ENCODE measurements at places on chromosomes 2 and 18.

GRCh38 chr2:179818546-179818945, 42.9 kb downstream of the ZNF385B start:
- DNase-seq, result peak; percentile 25

DNA sequence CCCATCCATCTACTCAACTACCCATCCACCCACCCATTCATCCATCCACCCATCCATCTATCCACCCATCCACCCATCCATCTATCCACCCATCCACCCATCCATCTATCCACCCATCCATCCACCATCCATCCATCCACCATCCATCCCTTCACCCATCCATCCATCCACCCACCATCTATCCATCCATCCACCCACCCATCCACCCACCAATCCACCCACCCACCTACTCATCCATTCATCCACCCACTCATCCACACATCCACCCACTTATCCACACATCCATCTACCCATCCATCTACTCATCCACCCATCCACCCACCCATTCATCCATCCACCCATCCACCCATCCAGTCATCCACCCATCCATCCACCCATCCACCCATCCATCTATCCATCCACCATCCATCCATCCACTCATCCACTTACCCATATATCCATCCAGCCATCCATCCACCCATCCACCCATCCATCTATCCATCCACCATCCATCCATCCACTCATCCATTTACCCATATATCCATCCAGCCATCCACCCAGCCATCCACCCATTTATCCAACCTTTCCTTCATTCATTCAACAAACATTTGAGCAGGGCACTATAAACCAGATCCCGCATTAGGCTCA, 2.1 kb upstream of the NGEF start:
- no peak for DNase-seq

- peak; percentile 3 for DNase-seq
Measured at GRCh38 chr18:32582455-32582854, 111.8 kb upstream of the GAREM1 start.

DNA sequence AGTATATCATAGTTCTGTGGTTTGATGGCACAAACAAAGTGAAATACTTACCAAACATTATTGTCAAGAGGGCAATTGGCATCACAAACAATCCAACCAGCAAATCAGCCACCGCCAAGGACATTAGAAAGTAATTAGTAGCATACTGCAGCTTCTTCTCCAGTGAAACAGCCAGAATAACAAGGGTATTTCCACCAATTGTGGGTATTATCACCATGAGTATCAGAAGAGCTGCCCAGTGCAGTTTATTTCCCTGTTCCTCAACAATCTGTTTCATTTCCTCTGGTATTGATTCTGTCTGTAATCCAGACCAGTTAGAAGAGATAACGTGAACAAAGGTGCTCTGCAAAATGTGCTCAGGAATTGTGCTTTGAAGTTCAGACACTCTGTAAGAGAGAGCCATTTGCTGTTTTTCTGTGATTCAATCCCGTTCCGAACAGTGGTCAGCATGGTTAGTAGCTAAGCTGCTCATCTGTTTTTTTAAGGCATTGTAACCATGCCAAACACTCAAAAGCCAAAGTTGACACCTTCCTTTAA, 1.4 kb downstream of the HTR2B start:
- DNase-seq, result no peak

DNA sequence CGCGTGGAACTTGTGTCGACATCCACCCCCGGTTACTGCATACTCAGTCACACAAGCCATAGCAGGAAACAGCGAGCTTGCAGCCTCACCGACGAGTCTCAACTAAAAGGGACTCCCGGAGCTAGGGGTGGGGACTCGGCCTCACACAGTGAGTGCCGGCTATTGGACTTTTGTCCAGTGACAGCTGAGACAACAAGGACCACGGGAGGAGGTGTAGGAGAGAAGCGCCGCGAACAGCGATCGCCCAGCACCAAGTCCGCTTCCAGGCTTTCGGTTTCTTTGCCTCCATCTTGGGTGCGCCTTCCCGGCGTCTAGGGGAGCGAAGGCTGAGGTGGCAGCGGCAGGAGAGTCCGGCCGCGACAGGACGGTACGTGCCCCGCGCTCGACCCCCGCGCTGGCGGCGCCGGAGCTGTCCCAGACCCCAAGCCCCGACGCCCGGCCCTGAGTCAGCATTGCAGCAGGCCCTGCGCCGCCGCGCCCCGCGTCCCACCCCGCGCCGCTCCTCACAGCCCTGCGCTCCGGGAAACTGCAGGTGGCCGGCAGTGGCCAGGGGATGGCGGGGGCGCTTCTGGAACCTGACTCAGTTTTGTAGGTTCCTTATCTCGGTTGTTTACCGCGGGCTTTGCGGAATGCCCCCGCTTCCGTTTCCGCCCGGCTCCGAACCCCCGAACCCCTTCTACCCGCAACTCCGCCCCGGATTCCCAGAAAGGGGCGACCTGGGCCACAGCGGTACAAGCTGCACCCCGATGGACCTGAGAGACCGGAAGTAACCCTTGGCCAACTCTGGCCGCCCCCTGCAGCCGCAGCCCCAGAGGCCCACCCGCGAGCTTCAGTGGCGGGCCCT, at the start of gene CFLAR:
Gene CFLAR, plus strand, starts transcription at position 50 of the 844 bp plus-strand sequence. CDS start 13,702 bp downstream, outside the sequence.
- DNase-seq, result peak; percentile 82

DNA sequence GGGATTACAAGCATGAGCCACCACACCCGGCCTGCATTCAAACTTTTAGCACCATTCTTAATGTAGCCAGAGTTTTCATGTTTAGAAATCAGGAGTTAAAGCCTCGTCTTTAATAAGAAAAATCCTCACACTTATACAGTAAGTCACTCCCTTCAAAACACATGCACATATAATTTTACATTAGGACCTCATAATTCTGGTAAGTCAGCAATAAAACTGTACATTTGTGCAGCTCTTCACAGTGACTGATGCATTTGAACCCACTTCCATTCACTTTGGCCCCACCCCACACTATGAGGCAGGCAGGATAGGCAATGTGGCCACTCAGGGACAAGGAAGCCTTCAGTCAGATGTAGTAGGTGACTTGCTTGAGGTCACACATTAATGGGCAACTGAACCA, 141.7 kb upstream of the SIX3 start:
- DNase-seq, result no peak

DNA sequence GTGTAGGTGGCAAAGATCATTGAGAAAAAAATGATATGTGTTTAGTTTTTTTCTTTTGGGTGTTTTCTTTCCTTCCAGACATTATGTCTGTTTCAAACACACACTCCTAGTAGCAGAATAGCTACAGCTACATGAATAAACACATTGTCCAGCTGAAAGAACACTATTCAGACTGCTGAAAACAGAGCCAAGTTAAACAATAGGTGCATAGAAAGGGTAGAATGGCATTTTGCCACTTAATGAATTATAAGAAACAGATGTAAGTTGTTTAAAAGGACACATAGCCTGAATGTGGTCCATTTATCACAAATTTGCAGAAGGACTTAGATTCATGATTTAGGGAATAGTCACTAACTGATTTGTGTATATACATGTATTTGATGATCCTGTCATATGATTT, 20.1 kb downstream of the CTLA4 start:
- DNase-seq, result no peak

GRCh38 chr2:98551316-98551715, 57.0 kb downstream of the COA5 start:
- DNase-seq, result no peak

DNA sequence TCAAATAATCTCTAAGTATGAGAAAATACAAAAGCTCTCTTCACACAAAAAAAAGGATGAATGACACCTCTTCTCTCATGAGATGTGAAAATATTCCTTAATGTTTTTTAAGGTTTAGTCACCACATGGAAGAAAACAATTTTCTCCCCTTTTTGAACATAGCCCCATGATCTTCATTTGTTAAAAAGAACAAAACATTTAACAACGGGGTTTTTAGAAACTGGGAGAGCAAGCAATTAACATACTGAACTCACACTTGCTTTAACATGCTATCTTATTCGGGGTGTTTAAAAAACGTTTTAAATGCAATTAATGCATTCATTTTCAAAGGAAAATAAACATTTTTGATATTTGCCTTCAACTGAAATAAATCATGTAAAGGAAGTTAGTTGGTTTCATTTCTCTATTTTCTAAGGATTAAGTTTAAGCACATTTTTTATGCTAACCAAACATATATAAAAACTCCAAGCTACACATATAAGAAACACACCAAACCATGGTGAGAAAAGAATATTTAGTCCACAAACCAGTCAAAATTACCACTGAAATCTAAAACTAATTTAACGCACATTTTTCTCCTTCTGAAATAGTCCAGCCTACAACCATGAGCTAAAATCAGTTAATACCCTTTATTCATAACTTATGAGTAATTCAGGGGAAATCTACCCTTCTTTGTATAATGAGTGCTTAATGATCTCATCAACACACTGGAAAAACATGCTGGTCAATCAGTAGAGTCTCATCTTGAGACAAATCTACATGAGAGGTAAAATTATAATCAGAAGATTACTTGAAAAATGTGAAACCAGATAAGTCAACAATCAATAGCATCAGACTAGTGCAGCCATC, 8.2 kb downstream of the FBXO11 start:
- DNase-seq, result no peak

DNA sequence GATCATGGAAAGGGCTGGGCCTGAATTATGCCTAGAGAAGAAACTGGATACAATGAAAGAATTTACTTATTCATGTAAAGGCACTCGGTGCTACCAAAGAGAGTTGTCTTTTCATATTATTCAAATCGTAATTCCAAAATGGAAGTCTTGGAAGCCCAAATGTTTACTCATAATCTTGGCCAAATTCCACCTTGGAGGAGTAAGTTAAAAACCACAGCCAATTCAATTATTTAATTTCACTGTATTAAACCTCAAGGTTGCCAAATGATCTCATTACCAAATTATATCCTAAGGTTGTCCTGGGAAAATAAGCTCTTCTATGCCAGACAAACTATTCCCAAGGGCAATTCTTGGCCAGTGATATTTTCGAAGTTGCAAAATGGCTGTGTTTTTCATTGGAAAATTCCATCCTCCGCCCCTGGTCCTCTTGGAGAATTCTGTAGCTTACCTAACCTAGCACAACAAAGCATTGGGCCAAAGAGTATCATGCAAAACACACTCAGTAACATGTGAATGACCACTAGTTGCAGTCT, 11.1 kb upstream of the VPS4B start:
- DNase-seq, result no peak

DNA sequence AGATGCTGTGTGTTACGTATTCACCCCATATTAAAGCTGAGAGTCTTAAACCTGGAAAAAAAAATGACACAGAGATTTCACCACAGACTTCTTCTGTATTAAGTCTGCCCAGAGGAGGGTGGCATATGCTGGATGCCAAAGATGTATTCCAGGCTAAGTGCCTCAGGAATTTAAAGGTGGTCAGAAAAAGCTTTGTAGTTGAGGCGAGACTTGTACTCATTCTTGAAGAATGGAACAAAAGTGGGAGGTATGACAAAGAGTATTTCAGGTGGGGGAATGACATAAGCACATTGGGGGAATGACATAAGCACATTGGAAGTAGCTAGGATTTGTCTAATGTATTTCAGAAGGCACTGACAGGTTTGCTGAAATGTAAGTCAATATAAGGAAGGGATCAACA, 98.6 kb downstream of the BABAM2 start:
- peak; percentile 11 for DNase-seq

DNA sequence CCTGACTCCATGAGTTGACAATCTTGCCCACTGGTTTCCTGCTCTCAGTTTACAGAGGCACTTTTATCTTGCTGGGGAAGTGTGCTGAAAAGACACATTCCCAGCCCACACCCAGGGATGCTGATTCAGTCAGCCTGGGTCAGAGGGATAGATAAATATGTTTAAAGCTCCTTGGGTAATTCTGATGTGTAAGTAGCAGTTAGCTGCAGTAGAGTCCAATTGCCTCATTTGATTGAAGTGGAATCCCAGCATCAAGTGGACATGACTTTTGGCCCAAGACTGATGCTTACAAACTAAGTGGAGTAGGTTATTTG, 29.4 kb downstream of the PSD4 start:
- DNase-seq, result no peak

DNA sequence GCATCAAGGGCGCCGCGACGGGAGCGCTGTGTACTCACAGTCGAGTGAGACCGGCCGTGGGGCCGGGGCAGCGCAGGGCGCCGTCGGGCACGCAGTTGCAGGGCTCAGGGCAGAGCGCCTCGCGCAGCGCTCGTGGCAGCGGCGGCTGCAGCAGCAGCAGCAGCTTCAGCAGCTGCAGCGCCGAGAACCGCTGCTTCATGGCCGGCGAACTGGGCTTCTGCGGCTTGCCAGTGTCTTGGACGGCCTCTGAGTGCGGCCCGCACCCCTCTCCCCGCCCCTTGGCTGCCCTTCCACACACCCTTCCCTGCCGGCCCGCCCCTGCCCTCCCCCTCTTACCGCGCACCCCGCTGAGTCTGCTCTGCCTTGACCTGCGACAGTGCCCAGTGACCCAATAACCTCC, at the start of gene LHCGR:
Gene LHCGR, minus strand, starts transcription at position 252 of the 400 bp plus-strand sequence. Its CDS starts 53 bp downstream, at position 199.
- DNase-seq, result no peak

GRCh38 chr2:105377871-105378270, 21.0 kb downstream of the FHL2 start:
- DNase-seq, result no peak

DNA sequence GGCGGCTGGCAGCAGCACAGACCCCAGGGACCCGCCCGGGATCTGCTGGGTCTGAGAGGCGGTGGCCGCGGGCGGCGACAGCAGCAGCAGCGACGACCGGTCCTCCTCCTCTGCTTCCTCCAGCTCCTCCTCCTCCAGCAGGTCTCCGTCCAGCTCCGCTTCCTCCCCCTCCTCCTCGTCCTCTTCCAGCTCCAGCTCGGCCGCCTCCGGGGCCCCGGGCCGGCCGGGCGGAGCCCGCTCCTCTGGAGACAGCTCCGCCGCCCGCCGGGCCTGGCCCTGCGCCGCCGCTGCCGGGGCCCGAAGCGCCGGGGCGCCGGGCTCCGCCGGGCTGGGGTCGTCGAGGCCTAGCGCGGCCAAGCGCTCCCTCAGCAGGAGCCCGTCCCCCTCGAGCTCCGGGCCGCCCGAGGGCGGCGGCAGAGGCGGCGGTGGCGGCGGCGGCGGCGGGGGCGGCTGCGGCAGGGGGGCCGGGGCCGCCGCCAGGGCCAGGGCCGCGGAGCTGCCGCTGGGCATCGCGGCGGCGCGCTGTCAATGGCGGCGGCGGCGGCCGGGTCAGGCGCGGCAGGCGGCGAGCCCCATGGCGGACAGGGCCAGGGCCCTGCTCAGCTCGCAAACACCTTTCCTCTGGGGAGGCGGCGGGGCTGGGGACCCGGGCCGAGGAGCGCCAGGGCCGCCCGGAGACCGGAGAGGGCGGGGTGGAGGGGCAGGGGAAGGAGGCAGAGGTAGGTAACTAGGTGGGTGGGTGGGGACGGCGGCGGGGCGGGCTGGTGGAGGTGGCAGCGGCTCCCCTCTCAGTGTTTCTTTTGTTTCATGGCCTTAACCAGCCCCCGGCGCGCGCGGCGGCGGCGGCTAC, 445 bp downstream of the MEX3C start:
- DNase-seq, result peak; percentile 53

DNA sequence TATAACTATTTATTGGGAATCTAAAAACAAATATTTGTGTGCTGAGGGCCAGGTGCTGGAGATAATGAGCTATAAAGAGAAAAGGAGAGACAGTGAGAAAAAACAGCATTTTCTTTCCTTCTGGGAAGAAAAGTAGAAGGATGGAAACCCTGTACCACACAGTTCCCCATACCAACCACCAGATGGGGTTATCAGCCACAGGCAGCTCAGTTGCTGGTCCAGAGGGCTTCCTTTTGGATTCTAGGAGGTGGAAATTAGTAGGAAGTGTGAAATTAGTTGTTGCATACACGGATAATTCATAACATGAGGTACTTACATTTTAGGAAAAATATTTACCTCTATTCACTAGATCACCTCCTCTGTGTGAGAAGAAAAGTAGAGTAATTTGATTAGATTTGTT, 237.0 kb upstream of the FOSL2 start:
- peak; percentile 46 for DNase-seq
